ENCODE measurements at places on chromosomes 4 and X.

GRCh38 chr4:123871341-123871740, 474.7 kb downstream of the SPRY1 start:
- DNase-seq: no peak

DNA sequence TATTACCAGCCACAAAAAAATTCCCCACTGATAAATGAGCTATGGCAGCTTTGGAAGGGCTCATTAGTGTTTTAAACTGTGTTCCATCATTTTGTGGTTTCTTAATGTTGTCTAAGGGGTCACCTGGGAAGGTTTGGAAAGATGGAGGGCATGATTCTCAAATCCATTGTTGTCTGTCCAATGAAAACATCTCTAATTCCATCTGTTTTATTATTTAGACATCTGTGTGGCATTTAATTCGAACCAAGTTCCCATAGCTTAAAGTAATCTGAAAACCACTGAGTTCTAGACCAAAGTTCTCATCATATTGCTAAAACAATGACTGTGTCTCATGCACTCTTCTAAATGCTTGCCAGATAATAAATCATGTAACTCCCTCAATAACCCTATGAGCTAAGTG, 103.8 kb upstream of the PPP3CA start:
- no peak for DNase-seq

- no peak for DNase-seq
These were observed 357.5 kb upstream of the SMIM31 start for GRCh38 chr4:164396439-164396838.

GRCh38 chrX:136171420-136171819, 24.1 kb downstream of the FHL1 start:
- DNase-seq: no peak

- no peak for DNase-seq
These were observed 9.2 kb upstream of the BMP3 start for GRCh38 chr4:81021142-81021944.

GRCh38 chr4:122826553-122827257, at the start of gene FGF2:
Gene FGF2 (plus strand): TSS chr4:122826831. CDS start chr4:122827175, 344 bp downstream.
- peak; percentile 61 for DNase-seq

DNA sequence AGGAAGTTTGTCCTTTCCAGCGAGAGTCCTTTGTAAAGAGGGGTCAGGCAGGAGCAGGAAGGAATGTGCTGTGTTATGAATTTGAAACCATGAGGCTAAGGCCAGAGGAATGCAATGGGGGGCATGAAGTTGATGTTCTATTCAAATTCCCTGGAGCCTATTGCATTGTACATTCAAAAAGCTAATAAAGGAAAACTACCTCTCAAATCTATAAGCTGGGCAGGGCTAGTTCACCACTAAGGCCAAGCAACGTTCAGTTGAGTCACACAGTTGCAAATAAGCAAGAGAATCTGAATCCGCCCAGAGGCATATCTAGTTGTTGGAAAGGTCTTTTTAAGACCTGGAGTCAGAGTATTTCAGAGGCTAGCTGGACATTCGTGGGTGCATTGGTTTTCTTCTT, 148.3 kb downstream of the DCTD start:
- DNase-seq: no peak

DNA sequence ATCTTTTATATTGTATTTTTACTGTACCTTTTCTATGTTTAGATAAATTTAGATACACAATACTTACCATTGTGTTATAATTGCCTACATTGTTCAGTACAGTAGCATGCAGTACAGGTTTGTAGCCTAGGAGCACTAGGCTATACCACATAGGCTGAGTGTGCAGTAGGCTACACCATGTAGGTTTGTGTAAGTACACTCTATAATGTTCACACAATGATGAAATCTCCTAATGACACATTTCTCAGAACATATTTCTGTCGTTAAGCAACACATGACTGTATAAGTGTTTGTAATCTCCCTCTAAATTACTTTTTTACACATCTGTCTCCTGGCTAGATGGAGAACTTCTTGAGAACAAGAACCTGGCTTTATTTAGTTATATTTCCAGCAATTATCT, 40.3 kb downstream of the UCHL1 start:
- no peak for DNase-seq

GRCh38 chr4:154307451-154307850, 184.1 kb downstream of the DCHS2 start:
- DNase-seq: no peak

GRCh38 chr4:7359400-7360062, 75.2 kb downstream of the PSAPL1 start:
- DNase-seq: no peak

Measured in amniotic stem cell (primary cell).